ENCODE measurements at places on chromosomes 5 and 9.

DNA sequence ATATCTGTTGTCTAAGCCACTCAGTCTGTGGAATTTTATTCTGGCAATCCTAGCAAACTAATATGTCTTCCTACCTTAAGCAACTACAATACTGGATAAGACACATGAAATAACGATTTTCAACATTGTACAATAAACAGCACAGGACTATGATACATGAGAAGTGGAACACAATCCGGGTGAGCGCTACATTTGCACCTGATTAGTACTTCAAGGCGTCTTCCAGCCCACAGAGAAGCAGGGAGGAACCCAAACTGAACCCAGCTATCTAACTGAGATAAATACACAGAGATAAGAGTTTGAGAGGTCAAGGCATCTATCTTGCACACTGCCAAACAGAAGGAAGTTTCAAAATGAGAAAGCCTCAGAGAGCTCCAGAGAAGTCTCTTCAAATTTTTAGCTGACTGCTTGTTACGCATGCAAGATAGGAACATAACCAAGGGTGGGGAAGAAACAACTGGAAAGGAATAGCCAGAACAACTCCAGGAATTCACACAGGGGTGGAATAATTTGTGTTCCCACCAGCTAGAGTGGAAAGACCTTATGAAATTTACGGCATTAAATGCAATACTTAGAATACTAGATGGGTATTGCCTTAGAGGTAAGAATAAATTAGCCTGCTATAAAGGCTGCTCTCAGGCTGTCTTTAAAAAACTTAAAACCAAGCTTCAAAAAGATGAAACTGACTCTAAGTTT is 481.8 kb downstream of the MTRR start:
- no peak for DNase-seq

DNA sequence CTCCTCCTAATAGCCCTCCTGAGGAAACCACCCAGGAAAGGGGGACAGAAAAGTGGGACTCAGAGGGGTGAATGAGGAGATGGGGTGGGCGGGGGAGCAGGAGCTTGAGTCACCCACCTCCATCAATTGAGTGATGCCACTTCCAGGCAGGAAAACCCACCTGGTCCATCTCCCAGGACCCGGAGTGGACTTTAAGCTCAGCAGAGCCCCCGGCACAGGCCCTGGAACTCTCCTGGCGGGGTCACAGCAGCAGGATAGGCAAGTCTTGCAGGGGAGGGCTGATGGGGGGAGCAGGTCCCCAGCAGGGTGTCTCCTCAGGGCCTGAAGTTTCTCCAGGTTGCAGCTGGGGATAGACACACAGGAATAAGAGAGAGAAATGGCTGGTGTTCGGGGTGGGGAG is 40.8 kb downstream of the LHX2 start:
- DNase-seq: no peak

- no peak for DNase-seq
These were observed 431 bp downstream of the FASTKD3 start for GRCh38 chr5:7868427-7868772.

GRCh38 chr5:83277154-83277553 is 194.4 kb upstream of the VCAN start:
- DNase-seq: no peak

DNA sequence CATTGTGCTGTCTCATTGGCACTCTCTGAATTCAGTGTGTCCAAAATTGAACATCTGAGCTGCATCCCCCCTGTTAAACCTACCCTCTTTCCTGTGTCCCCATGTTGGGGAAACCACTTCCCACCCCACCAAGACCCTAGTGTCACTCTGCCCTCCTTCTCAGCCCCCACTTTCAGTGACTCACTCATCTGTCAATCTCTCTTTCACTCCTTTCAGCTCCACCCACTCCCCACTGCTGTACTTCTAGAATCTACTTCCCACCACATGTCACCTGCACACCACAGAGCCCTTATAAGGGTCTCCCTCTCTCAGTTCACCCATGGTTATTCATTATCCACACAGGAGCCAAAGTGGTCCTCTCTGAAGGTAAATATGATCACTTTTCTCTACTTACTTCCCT is 5.8 kb upstream of the SPOCK1 start:
- DNase-seq: no peak

Measured in activated T-helper 2 cell treated with anti-CD3 and anti-CD28 coated beads, Interferon-gamma antibody, Interleukin-2, Interleukin-4, amounts not matched to agents 10 μg/mL and 5 μg/mL and 100 μg/mL, durations not matched to agents 14 hours and 24 hours and 36 hours (primary cell).